ENCODE measurements at places on chromosomes 2 and 18.

GRCh38 chr2:19235308-19235707, 123.1 kb downstream of the OSR1 start:
- peak; percentile 89 for DNase-seq

DNA sequence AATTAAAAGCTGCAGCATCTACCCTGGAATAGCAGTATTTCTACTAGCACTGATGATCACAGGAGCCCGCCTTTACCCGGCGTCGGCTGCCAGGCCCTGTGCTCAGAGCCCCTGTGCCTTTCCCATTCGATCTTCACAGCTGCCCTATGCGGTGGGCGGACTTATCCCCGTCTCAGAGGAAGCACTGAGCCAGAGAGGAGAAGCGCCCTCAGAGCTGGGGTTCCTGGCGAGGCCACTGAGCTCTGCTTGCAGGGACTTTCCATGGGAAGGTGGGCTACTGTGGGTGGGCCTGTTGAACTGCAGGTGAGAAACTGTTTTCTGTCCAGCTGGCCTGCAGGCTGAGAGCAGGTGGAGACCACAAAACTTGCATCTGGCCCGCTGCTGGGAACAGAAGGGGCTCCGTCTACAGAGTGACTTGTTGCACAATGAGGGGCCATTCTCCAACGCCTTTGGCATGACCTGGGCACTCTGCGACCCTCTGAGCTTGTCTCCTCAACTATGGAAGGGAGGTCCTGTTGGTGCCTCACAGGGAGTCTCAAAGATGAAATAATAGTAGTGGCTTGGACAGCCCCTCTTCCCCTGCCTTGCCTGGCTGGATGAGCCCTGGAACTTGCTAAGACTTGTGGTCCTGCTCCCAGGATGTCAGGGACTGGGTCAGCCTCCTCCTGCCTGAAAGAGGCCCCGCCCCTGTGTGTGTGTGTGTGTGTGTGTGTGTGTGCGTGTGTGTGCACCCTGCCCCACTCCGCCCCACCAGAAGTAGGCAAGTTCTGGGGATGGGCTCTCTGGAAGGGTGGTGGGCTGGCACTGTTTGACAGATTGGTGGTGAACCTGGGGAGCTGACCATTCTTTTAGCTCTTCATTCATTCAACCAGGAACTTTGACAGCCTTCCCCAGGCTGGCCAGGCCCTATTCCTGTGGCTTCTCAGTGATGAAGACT, 32.7 kb downstream of the GLI2 start:
- DNase-seq: no peak

- no peak for DNase-seq
Observed at GRCh38 chr2:130341562-130342019, 1.1 kb upstream of the IMP4 start.

GRCh38 chr2:241201445-241202267, 13.2 kb downstream of the ANO7 start:
- DNase-seq: no peak

GRCh38 chr18:62186499-62186773, 420 bp downstream of the PIGN start:
- DNase-seq: peak; percentile 31

DNA sequence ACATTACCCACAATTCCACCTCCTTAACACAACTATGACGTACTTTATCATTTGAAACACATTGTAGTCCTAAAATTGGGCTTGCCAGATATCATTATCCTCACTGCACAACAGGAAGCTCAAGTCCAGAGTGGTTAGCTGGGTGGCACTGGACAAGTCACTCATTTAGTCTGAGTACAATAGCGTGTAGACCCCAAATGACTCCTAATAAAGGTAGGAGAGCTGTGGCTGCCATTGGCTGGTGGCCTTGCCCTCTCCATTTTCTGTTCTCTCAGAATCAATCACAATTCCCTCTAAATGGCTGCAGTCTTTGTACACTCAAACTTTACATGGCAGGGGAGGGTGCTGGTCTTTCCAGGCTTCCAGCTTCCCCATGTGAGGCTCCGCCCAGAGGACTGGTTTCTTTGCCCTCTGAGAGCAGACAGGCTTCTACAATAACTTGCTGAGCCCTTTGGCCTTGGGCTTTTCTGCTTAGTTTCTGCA, 11.7 kb downstream of the PSTPIP2 start:
- no peak for DNase-seq

- DNase-seq: no peak
Observed at GRCh38 chr2:118309257-118309945, 221.1 kb downstream of the INSIG2 start.

DNA sequence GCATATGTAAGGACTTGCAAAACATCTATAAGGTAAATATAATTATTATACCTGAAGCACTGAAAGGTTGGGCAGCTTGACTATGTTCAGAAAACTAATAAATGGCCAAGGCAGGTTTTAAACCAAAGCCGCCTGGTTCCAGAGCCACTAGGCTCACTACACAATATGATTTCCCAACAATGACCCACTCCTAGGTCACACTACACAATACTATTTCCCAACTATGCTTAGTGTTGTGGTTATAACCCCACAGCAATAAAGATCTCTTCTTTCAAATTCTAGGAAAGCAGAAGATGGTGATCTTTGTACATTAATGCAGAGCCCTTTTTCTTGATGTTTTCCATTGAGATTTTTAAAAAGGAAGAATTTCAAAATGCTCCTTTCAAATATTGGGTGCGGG, 180.4 kb downstream of the CYRIA start:
- DNase-seq: no peak

- DNase-seq: no peak
Observed at GRCh38 chr2:212078103-212078502, 460.5 kb downstream of the ERBB4 start.

Measured in AG10803 (cell line).